ENCODE measurements at places on chromosomes 3 and 15.

GRCh38 chr15:48447058-48447457 lies 115.8 kb downstream of the DUT start:
- H3K27me3 ChIP-seq: no peaks in the 10 kb centered on the region
- no peak overlapping the region for H3K4me3 ChIP-seq
- peaks cover 2% of the 10 kb centered on the region for H3K4me1 ChIP-seq
- H3K36me3 ChIP-seq: no peaks in the 10 kb centered on the region

DNA sequence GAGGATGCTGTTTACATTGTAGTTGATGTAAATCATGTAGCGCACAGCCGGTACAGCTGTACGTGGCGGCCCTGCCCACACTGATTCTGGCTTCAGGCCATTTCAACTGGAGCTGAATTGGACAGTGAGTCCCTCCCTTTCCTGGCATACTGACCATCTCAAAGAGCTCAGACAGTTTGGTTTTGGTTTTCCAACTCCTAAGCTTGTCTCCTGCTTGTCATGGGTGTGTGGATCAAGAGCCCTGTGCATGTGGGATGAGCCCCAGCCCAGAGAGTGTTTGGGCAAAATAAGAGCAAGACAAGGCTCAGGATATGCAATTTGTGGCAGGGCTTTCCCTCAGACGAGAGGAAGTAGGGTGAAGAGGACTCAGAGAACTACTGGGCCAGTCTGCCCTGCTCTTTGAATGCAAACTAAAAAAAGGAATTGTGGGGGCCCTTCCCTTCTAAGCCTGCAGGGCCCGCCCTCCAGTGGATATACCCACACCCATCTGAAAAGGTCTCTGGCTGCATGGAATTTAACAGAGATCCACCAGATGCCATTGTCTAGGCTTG lies 13.3 kb downstream of the ITGA11 start:
- H3K36me3 ChIP-seq: no peaks in the 10 kb centered on the region
- H3K4me1 ChIP-seq: no peaks in the 10 kb centered on the region
- DNase-seq: no peak
- no peak overlapping the region for H3K4me3 ChIP-seq
- H3K27me3 ChIP-seq: no peaks in the 10 kb centered on the region

DNA sequence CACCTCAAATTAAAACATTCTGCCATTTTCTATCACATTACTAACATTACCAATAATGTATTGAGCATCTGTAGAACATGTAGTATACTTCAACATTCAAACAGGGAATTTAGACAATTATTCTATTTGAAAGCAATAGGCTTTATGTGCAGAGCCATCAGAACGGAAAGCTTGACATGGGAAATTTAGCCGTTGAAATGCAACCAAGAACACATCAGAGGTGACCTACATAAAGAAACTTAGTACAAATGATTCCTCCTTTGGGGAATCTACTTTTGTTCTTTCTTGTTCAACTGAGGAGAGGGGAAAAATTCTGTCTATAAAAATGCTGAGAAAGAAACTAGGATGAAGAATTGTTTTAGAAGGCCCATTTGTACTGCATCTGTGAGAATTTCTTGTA lies 38.6 kb upstream of the RBMS3 start:
- no peak overlapping the region for H3K4me3 ChIP-seq
- no peak for DNase-seq
- H3K36me3 ChIP-seq: no peaks in the 10 kb centered on the region
- no peak overlapping the region for H3K27ac ChIP-seq
- H3K4me1 ChIP-seq: no peaks in the 10 kb centered on the region

- H3K4me3 ChIP-seq: no peak overlapping the region
- H3K27me3 ChIP-seq: peaks cover 7% of the 10 kb centered on the region
- H3K27ac ChIP-seq: no peak overlapping the region
- no peaks in the 10 kb centered on the region for H3K36me3 ChIP-seq
- DNase-seq: no peak
These were observed 68.6 kb downstream of the DCLK3 start for GRCh38 chr3:36695769-36696137.

GRCh38 chr3:188342991-188343732 lies 189.2 kb downstream of the LPP start:
- H3K4me1 ChIP-seq: peaks cover 18% of the 10 kb centered on the region
- H3K36me3 ChIP-seq: peaks cover 23% of the 10 kb centered on the region
- H3K4me3 ChIP-seq: no peak overlapping the region
- peaks cover 39% of the 10 kb centered on the region for H3K27me3 ChIP-seq
- DNase-seq: no peak
- no peak overlapping the region for H3K27ac ChIP-seq

DNA sequence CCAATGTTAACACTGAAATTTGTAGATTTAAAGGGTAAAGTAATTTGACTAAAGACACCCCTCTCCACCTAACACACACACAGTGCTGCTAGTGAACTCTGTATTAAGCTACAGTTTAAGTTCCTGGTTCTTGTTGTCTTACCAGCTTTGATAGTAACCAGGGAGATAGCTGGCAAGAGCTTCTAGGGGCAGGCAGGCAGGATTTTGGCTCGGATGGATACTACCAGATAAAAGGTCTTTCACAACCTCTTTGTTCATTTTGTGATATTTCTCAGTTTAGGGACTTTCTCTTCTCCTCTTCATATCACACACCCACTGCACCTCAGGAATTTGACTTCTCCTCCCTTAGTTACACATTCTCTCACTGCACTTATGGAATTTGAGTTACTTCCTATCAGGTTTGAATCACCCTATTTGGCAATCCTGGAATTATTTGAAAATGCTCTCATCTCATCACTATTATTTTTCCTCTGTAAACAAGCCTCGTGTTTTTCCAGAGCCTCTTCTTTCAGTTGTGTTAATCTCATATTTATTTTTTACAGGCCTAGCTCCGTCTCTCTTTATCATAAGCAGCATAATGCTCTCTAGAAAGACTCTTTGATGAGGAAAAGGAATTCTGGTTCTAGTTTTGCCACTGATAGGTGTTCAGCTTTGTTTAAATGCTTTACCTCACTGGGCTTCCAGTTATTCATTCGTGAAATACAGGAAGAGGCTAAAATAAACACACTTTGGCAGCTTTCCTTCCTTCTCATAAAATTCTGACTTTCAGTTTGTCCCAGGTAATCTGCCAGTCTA lies 23.0 kb upstream of the CLDN1 start:
- no peaks in the 10 kb centered on the region for H3K36me3 ChIP-seq
- H3K27me3 ChIP-seq: peaks cover 8% of the 10 kb centered on the region
- DNase-seq: no peak
- no peaks in the 10 kb centered on the region for H3K4me1 ChIP-seq
- H3K4me3 ChIP-seq: no peak overlapping the region

GRCh38 chr3:12822725-12823373 lies 18.5 kb downstream of the RPL32 start:
- no peaks in the 10 kb centered on the region for H3K27me3 ChIP-seq
- no peaks in the 10 kb centered on the region for H3K4me1 ChIP-seq
- H3K27ac ChIP-seq: no peak overlapping the region
- no peak for DNase-seq
- H3K4me3 ChIP-seq: no peak overlapping the region
- no peaks in the 10 kb centered on the region for H3K36me3 ChIP-seq

- H3K36me3 ChIP-seq: no peaks in the 10 kb centered on the region
- H3K4me3 ChIP-seq: no peak overlapping the region
- H3K4me1 ChIP-seq: peaks cover 19% of the 10 kb centered on the region
- H3K27me3 ChIP-seq: no peaks in the 10 kb centered on the region
These were observed 64.6 kb downstream of the TPRG1 start for GRCh38 chr3:189236352-189236751.

GRCh38 chr15:80386151-80386550 lies 18.0 kb upstream of the ARNT2 start:
- peaks cover 2% of the 10 kb centered on the region for H3K27me3 ChIP-seq
- DNase-seq: no peak
- H3K4me3 ChIP-seq: no peak overlapping the region
- H3K36me3 ChIP-seq: no peaks in the 10 kb centered on the region

DNA sequence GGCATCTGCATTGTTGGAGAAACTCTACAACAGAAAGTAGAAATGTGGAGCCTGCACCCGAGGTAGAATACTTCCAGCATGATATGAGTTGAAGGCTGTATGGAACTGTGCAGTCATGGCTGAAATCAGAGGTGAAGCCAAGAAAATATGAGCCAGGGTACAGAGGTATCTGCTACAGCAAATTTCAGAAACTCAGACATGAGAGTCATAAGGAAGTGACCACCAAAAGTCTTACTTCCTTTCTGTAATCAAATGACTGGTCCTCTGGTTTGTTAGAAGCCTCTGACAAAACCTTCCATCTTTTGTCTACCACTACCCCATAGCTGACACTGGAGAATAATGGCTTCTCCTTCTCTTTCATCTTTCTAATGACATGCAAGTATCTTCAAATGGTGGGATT lies 159.4 kb downstream of the TMEM108 start:
- DNase-seq: no peak
- no peak overlapping the region for H3K27ac ChIP-seq

DNA sequence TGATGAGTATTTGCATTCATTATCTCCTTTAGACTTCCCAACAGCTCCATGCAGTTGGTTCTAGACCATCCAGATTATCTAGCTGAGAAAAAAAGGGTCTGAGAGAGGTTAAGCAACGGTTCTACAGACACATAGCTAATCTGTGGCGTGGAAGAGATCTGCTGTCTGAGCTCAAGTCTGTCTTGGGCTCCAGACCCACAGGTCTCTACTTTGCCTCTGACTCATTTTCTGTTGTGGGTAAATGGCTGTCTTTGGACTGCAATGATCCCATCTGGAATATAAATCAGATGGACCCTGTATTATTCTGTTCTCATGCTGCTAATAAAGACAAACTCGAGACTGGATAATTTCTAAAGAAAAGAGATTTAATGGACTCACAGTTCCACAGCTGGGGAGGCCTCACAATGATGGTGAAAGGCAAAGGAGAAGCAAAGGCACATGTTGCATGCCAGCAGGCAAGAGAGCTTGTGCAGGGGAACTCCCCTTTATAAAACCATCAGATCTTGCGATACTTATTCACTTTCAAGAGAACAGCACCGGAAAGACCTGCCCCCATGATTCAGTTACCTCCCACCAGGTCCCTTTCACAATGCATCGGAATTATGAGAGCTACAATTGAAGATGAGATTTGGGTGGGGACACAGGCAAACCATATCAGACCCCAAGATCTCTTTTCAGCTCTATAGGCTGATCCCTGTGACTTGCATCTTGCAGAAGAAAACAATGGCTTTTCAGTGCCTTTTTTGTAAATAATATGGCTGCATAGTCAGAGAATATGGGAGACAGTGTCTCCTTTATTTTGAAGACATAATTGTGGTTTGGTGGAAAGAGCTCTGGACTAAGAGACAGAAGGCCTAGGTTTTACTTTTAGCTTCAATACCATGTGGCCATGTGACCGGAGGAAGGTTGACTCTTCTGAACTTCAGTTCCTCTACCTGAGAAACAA lies 24.7 kb downstream of the CEMIP start:
- peaks cover 19% of the 10 kb centered on the region for H3K4me1 ChIP-seq
- H3K4me3 ChIP-seq: no peak overlapping the region
- peaks cover 3% of the 10 kb centered on the region for H3K27me3 ChIP-seq

DNA sequence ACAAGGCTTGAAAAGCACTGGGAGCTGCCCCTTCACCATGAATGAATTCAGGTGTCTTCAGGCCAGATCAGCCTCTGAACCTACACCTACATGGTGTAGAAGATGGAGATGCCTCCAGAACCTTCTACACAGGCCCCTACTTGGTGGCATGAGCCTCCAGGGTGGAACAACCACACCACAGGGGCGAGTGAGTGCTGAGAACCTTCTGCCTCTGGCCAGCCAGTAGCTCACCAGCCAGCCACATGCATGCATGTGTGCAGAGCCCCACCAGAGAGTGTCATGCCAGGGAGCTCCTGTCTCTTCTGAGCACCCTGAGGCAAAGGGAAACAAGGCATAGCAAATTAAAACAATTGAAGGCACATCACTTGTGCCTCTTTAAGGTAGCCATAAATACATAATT lies 161.8 kb upstream of the TOPAZ1 start:
- no peak overlapping the region for H3K4me3 ChIP-seq
- H3K27me3 ChIP-seq: peaks cover 9% of the 10 kb centered on the region
- no peaks in the 10 kb centered on the region for H3K36me3 ChIP-seq
- no peak for DNase-seq
- no peaks in the 10 kb centered on the region for H3K4me1 ChIP-seq
- H3K27ac ChIP-seq: no peak overlapping the region

DNA sequence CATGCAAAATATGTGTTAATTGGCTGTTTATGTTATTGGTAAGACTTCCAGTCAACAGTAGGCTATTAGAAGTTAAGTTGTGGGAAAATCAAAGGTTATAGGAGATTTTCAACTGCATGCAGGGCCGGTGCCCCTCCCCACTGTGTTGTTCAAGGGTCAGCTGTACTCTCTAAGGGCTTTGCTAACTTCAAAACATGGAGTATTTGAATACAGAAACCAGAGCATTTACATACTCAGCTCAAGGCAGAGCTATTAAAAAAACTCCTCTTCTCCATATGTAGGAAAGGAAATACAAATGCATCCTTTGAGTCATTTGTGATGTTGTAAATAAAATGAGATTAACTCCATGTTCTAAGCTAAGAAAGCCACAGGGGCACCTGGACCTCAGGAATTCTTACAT lies 16.8 kb downstream of the IL17RB start:
- H3K36me3 ChIP-seq: peaks cover 60% of the 10 kb centered on the region
- no peaks in the 10 kb centered on the region for H3K4me1 ChIP-seq
- H3K4me3 ChIP-seq: no peak overlapping the region
- no peaks in the 10 kb centered on the region for H3K27me3 ChIP-seq
- no peak for DNase-seq

DNA sequence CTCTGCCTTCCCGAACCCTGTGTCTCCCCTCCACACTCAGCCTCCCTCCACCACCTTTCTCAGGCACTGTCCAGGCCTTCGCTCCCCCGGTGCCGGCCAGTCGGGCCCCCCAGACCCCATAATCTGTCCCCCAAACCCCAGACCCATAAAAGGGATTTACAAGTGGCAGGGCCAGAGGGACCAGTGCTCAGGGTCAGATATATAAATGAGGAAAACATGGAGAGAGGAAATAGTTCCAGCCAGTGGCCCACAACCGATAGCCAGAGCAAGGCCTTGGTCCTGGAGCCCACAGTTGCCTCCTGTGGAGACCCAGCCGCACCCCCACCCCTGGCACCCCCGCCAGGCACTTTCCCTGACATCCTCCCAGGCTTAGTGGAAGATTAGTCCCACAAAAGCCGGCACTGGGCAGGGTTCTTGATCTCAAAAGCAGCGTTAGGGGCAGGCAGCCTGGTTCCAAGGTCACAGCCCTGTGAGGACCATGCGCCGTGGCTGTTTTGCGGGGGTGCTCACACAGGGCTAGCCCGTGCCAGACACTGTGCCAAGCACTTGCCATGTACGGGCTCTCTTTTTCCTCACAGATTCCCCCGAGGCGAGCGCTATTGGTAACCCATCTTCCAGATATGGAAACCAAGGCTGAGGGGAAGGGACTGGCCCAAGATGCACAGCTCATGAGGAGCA lies 1.1 kb upstream of the PLXND1 start:
- H3K27ac ChIP-seq: no peak overlapping the region
- no peak for DNase-seq
- peaks cover 53% of the 10 kb centered on the region for H3K27me3 ChIP-seq
- H3K4me1 ChIP-seq: peaks cover 13% of the 10 kb centered on the region
- H3K4me3 ChIP-seq: peak overlapping the region; percentile 74

GRCh38 chr3:162287600-162287999 lies 791.0 kb downstream of the OTOL1 start:
- no peaks in the 10 kb centered on the region for H3K27me3 ChIP-seq
- no peaks in the 10 kb centered on the region for H3K36me3 ChIP-seq
- H3K4me3 ChIP-seq: no peak overlapping the region
- H3K27ac ChIP-seq: no peak overlapping the region

All from activated CD4-positive, alpha-beta memory T cell treated with anti-CD3 and anti-CD28 coated beads, Interleukin-2, amount 10 ng/mL, durations not matched to agents 7 days and 5 days (primary cell).